ENCODE measurements at places on chromosomes 11 and 22.
A peak's percentile ranks its signal among the peaks of the same experiment; 100 is the strongest.

- DNase-seq, result no peak
These were observed 24.5 kb downstream of the FAM227A start for GRCh38 chr22:38631724-38632123.

DNA sequence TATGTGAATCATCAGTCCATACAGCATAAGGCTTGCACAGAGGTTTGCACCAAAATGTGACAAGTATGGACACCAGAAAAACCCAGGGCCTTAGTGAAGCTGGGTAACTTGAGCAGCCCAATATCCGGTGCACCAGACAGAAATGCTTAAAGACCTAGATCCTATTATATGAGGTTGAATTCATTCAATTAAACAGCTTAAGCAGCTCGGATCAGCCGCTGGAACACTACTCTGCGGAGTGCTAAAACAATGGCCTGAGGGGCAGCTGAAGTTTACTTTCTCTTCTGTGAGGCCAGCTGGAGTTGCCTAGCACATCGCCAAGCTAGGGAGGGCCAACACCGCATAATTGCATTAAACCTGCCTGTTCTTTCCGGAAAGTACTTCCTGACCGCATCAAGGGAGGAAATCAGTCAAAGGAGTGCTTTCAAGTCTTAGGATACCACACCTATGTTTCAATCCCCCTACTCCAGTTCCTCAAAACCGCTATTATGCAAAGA lies 17.0 kb upstream of the FAM181B start:
- DNase-seq, result no peak

DNA sequence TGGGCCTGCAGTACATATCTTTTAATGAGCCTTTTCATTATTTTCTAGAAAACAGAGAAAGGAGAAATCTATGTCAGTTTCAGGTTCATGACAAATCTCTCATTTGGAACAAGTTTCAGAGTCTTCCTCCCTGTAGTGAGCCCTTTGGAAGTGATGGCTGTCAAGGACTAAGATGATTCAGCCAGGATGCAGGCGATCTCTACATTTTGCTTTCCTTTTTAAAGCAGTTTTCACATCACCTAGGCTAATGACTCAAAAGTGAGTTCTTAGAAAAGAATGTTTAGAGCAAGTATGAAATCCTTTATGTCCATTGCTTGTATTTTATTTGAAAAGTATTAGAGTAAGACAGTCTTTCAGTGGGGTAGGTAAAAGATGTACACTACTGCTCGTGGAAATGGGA lies 130.1 kb downstream of the TRPC6 start:
- DNase-seq, result no peak

- peak; percentile 80 for DNase-seq
These were observed 39.7 kb downstream of the ME3 start for GRCh38 chr11:86632499-86633269.

GRCh38 chr11:122341477-122341876 lies 225.5 kb upstream of the BLID start:
- no peak for DNase-seq

GRCh38 chr22:46267431-46268279 lies at the start of gene TTC38:
TSS of gene TTC38 (plus strand) at chr22:46268008. CDS start at chr22:46268040, 32 bp downstream.
- no peak for DNase-seq

- DNase-seq, result no peak
These were observed 134.6 kb downstream of the PKNOX2 start for GRCh38 chr11:125299061-125299615.

- DNase-seq, result no peak
These were observed 2.0 kb upstream of the KCNJ1 start for GRCh38 chr11:128868841-128869671.

GRCh38 chr11:8038811-8039529 lies 42.0 kb upstream of the TUB start:
- no peak for DNase-seq

DNA sequence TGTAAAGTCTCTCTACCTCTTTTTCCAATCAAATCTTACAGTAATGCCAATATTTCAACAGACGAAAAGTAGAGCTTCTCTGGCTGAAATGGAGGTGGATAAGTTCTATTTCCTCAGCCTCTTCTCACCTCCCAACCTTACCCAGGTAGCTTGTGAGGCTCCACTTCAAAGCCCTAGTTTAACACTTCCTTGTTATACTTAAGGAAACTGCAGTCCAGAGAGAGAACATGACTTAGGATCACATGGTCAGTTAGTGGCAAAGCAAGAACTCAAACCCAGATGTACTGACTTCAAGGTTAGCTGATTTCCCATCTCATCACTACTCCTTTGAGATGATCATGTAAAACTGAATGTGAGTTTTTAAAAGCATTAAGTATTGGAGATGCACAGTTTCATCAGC lies 32.5 kb downstream of the PAK1 start:
- DNase-seq, result no peak

DNA sequence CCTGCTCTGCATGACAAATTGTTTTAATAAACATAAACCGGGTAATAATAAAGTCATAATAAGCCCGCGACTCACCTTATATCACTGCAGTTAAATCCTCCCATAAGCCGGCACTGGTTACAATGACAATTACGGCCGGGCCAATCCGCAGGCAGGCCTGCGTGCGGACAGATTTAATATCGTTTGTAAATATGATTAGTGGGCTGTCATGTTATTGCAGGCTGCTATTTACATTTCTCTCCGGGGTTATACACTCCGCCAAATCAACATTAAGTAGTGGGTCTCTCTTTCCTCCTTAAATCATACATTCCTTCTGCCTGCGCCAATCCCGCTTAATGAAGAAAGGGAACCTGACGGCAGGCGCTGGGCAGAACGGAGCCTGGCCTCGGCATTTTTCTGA lies 51.8 kb upstream of the LMO1 start:
- no peak for DNase-seq

DNA sequence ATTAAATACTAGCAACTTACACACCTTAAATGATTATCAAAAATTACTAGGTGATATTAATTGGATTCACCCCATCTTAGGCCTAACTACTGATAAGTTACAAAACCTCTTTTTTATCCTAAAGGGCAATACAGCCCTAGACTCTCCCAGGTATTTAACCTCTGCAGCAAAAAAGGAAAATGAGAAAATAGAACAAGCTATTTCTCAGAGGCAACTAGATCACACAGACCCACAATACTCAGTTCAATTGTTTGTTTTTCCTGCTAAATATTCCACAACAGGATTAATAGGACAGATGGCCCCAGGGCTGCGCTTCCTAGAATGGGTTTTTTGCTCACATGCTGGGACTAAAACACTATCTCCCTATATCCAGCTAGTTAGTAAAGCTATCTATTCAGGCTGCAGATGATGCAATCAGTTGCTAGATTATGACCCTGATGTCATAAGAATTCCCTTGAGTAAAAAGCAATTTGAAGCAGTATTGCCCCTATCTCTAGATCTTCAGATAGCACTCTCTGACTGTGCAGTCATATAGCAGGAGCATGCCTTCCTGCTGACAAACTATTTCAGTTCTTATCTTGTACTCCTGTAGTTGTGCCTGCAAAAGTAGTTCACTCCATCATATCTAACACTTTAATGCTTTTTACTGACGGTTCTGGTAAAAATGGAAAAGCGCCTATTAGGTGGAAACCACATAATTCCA lies 1595.5 kb upstream of the TENM4 start:
- no peak for DNase-seq

GRCh38 chr11:10758957-10759356 lies 7.9 kb downstream of the CTR9 start:
- DNase-seq, result no peak

DNA sequence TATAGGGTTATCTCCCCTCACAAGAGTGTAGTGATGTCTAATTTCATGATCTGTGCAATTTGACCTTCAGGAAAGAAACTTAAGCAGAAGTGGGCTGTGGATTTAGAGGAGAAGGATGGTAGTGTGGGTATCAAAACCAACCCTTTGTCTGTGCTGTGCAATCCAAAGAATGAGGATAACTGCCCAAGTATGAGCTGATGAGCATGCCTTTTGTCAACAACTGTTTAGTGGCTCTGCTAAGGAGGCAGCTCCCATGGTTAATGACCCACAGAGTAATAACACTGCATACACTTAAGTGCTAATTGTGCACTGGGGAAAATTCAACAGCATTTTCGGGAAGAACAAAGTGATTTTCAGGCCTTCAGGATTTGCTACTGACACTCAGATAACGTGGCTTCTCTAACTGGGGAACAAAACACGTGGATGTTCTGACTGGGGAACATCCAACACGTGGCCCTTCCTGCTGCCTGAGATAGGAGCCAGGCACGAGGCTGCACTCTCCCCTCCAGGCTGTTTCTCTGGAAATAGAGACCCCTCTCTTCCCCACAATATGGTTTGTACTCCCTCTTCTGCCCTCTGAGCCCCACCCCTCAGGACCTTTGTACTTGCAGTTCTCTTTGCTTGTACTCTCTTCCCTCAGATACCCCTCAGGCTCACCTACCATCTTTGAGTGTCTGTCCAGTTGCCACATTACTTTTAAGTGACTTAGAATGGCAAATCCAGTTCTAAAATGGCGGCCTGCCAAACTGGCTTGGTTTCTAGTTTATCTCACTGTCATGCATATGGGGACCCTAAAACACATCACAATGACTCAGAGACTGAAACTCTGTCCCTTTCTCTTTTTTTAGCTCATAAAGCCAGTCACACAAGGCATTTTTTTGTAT lies 234.9 kb upstream of the POU2AF2 start:
- DNase-seq, result no peak

All from epithelial cell of proximal tubule (primary cell).